HT1080 (cell line): ENCODE measurements at places on chromosomes 3 and 15. TPM values are rescaled to one million over a fixed set of nuclear protein-coding genes. Genes with fewer than 3 reads are reported as not detected.

DNA sequence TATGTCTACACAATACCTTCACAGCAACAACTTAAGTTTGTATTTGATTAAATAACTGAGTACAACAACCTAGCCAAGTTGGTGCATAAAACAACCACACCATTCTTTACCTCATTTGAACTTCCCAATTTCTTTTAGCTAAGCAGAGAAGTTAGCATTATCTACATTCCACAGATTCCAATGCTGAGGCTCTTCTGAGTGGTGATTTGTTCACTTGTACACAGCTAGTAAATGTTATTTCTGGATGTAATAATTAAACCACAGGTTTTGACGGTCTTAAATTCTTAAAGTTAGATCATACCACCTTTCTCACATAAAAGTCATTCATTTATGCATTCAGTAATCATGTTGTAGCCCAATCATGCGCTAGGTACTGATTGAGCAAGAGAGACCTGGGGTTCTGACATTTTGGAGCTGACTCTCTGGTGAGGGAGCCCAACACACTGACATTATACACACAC lies 102.5 kb downstream of the SST start:
- DNase-seq = peak; percentile 35

GRCh38 chr3:72441284-72441994 lies 406.8 kb downstream of the SHQ1 start:
- DNase-seq = no peak

DNA sequence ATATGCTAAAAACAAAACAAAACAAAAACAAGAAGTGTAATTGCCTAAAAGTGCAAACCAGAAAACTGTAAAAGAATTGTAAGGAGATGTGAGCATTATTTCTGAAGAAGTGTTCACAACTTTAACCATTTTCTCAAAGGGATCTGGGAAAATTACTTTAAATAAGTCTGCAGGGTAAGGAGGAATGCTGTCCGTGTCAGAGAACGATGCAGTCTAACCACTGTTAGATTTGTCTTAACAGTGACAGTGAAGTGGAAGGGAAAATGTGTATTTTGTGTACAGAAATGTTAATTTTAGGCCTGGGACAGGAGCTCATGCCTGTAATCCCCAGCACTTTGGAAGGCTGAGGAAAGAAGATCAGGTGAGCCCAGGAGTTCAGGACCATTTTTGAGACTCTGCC lies 95.7 kb downstream of the DLG1 start:
- DNase-seq = no peak

The CCDC66 gene
- total RNA-seq = 8.1 and 9.9 TPM in 2 replicates

DNA sequence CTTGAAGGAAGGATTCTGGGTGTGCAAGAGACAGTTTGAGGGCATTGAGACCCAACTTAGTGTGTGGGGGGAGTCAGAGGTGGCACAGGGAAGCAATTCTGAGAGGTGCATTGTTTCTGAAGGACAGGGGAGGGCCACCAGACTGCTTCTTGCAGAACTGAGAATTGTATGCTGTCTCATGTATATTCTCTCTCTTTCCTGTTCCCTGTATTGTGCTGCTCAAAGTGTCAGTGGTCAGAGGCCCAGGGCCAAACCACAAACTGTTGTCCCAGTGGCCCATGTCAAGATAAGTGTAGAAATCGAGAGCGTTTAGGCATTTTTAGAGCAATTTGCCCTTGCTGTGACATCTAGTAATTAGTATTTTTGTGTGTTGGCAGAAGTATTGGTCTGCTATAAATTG lies 567.1 kb downstream of the EDEM1 start:
- no peak for DNase-seq

DNA sequence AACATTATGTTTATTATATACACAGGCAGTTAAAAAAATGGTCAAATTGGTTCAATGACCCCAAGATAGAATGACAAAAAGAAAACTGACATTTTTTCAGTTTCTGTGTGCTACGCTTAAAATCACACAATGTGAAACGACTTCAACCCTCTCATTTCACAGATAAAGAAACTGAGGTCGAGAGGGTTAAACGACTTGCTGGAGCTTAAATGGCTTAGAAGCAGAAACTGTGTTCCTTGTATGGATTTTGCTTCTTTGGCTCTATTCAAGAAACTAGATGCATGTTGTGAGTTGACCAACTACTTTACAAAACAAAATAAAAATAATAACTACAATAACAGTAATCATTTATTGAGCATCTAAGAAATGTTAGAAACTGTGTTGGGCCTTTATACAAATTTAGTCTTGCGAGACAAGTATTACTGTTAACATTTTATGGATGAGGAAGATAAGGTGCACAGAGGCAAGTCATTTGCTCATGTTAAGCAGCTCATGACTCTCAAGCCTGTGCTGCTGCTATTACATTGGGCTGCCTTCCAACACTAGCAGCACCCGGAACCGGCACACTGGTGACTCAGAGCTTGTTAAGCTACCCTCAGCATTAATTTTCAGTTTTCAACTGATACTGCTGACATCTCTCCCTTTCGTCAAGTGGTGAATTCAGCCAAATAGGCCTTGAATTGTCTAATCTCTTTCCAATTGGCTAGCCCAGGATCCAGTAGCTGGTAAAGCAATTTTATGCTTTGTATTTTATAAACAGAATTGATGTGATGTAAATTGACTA lies 487.6 kb downstream of the NAALADL2 start:
- DNase-seq = peak; percentile 85

- DNase-seq = no peak
Observed at GRCh38 chr15:92603278-92603677, 52.3 kb downstream of the FAM174B start.

- DNase-seq = peak; percentile 26
Observed at GRCh38 chr3:130950641-130951040, 56.8 kb downstream of the ATP2C1 start.

The GJD2 gene
- total RNA-seq = not detected in 2 replicates

DNA sequence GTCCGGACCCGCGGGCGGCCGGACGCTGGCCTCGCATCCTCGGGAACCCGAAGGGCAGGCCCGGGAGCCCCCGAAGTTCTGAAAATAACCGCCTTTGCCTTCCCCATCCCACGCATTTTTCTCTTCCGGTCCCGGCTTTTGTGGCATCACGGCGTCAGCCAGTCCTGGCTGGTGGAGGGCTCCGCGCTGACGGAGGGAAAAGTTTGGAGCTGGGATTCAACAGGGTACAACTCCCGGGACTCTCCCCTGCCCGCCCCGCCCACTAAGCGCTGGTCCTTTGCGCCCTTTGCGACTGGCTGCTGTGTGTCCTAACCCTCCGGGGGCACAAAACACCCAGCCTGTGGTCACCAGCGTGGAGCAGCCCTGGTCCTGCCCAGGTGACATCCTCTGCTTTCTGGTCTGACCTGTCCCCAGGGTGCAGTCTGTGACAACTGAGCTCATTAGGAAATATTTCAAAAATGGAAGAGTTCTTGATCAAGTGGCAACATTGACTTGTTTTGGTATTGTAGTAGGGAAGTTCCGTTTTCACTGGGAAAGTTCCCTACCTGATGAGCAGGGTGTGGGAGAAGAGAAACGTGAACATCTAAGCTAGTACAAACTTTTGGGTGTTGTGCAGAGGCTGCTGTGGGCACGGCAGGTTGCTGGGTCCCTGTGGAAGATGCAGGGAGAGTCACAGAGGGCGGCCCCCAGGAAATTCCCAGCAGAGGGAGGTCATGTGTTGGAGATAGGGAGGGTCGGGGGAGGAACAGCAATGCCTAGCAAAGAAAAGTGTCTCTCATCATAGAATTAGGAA lies 775 bp downstream of the ARNT2 start:
- no peak for DNase-seq

GRCh38 chr3:139323146-139323545 lies 20.7 kb upstream of the MRPS22 start:
- DNase-seq = no peak

The THAP10 gene
- total RNA-seq = 3.3 and 3.8 TPM in 2 replicates

The MCCC1 gene
- total RNA-seq = 20.3 and 21.7 TPM in 2 replicates

- no peak for DNase-seq
Observed at GRCh38 chr15:87228460-87228859, 1028.1 kb downstream of the NTRK3 start.

- DNase-seq = peak; percentile 57
Observed at GRCh38 chr3:108088697-108089096, 2.1 kb downstream of the CD47 start.
